ENCODE measurements at places on chromosomes 7 and 10.

DNA sequence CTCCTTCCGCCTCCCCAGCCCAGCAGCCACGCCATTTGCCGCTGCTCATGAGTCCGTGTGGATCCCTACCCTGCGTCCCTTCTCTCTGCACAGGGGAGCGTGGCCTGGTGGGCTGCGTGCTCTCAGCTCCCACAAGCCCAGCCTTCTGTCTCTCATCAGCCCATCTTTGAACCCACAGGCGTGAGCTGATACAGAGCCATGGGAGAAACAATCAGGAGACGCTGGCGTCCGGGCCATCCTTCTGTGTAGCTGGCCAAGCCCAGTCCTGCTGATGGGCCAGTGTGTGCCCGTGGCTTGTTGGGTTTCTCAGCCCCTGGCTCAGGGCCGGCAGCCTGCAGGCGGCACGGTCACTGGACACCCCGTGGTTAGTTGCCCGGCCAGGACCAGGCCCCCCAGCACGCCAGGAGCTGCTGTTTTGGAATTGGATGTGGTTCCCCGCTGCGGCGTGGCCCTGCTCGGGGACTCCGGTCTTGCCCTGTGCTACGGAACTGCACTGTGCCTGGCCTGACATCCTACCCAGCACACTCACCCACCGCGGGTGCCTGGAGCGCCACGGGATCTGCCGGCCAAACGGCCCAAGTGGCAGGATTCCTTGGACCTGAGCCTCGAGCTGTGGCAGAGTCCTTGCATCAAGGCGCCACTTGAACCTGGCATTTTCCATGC is 88.9 kb downstream of the ELFN1 start:
- peak; percentile 75 for DNase-seq

- no peak for DNase-seq
Measured at GRCh38 chr10:132247943-132248342, 59.8 kb downstream of the STK32C start.

DNA sequence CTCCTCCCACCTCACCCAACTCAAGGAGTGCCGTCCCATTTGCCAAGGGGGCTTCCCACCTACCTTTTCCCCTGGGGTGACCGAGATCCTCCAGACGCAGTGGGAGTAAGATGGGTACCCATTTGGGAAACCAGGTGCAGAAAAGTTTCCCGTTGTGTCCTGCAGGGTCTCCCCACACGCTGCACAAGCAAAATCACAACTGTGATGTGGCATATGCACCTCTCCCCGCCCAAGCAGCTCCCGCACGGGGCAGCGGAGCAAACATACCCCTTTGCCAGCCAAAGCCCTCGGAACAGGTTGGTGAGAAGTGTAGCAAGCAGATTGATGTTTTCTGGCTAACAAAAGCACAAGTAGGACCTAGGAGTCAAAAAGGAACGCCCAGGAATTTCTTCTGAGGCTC is 51.5 kb upstream of the OPALIN start:
- DNase-seq, result no peak

DNA sequence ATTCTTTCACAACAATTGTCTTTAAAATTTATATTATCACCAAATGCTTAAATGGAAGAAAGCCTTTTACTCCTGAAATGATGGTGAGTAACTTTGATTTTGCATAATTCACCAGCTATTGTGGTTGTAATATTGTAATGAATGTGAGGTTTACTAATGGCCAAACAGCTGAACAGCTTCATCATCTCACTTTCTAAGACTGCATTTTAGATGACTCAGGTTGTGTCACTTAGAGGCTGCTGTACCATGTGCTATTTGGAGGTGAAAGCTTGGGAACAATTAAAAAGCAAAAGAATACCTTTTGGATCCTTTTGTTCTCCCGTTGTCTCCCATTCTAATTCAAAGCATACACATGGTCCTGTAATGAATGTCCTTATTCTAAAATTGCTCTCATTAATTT is 604.0 kb upstream of the PFKP start:
- DNase-seq, result no peak

DNA sequence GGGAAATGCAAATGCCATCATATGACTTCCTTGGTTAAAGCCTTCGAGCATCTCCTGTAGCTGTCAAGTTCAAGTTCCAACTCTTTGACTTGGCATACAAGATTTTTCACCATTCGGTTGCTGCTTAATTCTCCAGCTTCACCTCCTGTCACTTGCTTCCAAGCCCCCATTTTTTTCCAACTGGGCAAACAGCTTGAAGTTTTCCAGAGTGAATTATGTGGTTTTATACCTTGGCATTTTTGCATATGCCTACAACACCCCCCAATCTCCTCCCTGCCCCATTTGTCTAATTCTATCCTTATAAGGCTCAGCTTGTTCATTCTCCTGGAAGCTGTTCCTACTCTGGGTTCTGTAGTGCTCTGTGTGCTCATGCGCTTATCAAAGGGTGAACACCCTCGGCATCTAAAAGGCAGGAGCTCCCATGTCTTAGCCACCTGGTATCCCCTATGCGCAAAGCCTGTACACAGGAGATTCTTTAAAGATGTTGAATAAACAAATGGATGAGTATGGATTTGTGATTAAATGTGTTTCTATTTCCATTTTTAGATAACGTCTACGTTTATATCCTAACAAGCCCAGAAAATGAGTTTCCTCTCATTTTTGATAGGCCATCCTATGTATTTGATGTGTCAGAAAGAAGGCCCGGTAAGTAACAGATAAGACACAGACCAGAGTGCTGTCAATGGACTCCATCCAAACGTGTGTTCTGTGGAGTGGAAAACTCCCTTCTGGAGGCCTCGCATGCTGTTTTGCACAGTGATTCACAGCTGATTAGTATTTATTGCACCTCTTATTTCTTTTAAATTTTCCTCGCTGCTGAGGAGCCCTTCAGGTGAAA is 52.5 kb downstream of the CDHR3 start:
- no peak for DNase-seq

DNA sequence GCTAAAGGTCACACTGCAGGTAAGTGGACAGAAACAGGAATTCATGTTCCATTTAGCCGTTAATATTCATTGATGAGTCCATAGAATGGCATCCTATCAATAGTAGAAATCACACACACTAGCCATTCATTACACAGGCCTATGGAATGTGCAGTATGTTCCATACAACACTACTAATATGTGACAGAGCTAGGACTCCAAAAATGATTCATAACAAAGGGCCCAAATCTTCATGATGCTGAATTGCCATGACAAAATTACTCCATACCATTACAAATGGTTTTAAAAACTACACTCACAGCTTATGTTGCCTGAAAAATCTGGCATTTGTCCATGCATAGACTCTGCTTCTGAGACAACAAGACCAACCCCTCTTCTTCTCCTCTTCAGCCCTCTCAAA is 549.1 kb downstream of the XPNPEP1 start:
- DNase-seq, result no peak

Measured in Right ventricle myocardium superior (tissue), 1 donor.